Skeletal muscle cell (primary cell): ENCODE measurements at places on chromosomes 7 and 10.
A peak's percentile ranks its signal among the peaks of the same experiment; 100 is the strongest.

DNA sequence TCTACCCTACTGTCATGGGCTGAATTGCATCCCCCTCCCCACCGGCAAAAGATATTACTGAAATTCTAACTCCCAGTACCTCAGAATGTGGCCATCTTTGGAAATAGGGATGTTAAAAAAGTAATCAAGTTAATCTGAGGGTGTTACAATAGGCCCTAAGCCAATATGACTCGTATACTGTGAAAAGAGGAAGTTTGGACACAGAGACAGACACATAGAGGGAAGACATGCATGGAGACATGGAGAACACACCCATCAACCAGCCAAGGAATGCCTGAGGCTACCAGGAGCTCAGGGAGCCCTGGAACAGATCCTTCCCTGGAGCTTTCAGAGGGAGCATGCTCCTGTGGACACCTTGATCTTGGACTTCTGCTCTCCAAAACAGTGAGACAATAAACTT lies 138.2 kb upstream of the ADO start:
- DNase-seq = no peak

- peak; percentile 34 for DNase-seq
Observed at GRCh38 chr7:50733552-50733951, 49.1 kb downstream of the GRB10 start.

DNA sequence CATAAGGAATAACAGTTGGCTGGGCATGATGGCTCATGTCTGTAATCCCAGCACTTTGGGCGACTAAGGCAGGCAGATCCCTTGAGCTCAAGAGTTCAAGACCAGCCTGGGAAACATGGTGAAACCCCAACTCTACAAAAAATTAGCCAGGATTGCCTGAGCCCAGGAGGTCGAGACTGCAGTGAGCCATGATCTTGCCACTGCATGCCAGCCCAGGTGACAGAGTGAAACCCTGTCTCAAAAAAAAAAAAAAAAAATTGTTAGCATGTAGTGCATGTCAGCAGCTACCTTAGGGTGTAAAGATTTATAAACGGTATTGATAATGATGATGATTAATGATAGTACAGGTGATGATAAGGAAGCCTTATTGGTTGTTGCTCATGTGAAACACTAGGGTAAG lies 331.2 kb upstream of the FZD1 start:
- DNase-seq = no peak

- DNase-seq = no peak
Observed at GRCh38 chr7:20787660-20788419, 1.2 kb upstream of the SP8 start.

GRCh38 chr7:134905375-134905774 lies 80.9 kb upstream of the AGBL3 start:
- DNase-seq = peak; percentile 86

DNA sequence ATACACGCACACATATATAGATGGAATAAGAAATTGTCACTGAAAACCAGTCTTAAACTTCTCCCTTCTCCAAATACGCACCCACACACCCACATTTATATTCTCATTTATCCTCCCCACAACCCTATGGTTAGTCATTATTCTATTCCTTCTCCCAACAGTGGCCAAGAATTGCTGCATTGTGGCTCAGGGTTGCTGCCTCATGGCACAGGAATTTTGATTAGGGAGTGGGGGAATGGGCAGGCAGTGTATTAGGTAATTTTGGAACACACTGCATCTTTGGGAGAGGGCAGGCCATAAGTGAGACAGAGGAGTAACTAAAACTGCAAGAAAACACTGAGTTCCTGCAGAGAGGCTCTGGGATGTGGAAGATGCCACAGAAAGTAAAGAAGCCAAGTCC lies 35.7 kb downstream of the NAPEPLD start:
- DNase-seq = peak; percentile 90

DNA sequence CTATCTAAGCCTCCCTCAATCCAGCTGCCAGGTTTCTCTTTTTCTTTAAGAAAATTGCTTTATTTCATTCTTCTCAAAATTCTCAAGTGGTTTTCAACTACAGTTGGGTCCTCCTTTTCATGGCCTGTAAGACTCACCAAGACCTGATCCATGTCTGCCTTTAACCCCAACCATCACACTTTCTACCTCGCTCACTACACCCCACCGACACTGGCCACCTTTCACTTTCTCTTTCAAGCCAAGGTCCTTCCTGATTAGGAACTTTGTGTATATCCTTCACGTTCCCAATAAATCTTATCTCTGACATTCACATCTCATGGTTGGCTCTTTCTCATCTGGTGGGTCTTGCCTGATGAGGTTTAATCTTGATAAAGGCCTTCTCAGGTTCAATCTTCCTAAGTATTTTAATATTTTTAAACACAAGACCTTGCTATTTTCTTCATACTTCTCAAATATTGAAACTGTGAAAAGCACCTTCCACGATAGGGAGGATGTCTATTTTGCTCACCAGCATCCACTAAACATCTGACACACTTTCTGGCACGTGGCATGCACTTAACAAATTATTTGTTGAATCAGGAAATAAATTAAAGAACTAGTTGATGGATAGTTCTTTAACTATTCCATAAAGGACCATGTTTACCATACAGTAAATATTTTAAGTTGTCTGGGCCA lies 624.8 kb downstream of the GRID1 start:
- DNase-seq = no peak

DNA sequence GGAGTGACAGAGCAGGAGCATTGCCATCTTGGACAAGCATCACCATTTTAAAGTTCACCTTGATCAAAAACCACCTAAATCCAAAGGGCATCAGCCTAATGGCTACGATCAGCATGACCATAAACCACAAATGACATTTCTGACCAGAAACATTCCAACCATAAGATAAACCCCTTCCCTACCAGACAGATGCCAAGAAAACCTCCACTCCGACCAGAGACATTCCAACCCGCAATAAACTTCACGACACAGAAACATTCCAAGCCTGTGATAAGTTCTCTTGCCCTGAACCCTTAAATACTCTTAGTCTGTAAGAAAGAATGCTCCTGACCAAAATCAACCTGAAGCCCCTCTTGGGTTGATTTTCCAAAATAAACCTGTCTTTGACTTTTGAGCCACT lies 606.9 kb downstream of the POM121L12 start:
- no peak for DNase-seq
